ENCODE measurements at places on chromosomes 2 and 18.

DNA sequence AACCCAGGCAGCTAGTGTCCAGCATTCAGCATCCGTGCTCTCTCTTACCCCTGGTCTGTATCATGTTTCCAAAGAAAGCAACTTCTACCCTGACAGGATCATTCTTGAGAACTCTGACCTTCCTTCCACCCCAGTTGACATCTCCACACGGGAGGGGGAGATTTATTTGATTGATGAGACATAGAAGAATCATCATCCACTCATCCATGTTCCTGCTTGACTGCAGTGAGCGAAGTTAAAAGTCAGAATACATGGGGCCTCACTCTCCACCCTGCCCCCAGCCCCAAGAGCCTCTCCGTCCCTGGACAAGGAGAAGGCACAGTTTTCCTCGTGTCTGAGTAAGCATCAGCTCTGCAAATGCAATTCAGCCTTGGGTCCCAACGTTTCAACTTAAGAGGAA is 356.0 kb upstream of the TNP1 start:
- DNase-seq: no peak

GRCh38 chr2:112062894-112063293 is 7.8 kb downstream of the TMEM87B start:
- no peak for DNase-seq

DNA sequence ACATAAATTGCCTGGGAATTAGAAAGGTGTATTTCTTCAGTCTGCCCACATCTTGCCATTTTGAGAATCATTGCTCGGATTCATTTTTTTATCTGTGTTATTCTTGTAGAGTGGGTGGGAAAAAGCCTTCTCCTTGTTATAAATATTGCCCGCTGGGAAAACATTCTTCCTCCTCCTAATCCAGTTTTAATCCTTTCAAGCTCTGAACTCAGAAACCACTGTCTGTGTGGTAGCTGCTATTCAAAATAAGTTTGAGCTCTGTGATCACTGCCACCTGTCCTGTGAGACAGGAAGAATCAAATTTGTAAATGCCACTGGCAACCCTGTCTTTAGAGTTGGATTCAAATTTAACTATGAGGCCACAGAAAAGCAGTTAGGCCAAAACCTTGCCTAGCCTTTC is 1875.2 kb upstream of the PIK3C3 start:
- DNase-seq: no peak

- no peak for DNase-seq
Measured at GRCh38 chr2:233832414-233832813, 21.9 kb downstream of the HJURP start.

GRCh38 chr2:230762317-230762896 is 49.8 kb downstream of the CAB39 start:
- DNase-seq: no peak

DNA sequence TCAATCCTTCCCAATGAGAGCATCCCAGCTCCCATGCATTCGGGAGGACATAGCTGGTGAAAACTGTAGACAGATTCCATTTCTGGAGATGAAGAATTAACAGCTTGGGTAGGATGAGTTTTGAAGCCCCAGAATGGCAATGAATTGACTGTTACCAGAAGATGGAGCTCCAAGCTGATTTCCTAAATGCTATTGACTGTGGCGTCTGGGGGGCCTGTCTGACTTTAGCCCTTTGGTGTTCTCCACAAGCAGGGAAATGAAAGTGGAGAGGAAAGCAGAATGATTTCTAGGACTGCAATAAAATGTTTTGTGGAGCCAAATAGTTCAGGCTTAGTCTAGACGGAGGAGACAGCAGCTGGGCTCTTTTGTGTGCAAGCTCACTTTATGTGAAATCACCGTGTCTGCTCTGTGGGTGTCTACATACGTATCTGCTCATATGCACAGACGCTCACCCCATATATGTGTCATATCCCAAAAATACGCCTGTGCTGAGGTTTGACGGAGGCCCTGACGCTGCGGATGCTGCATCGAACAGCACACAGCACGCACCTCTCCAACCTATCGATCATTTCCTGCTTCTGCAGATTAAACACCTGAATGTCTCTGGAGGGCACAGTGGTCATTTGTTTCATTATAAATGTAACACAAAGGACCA is 166.4 kb upstream of the PXDN start:
- no peak for DNase-seq

GRCh38 chr18:49161627-49162026 is 210.9 kb upstream of the SMAD7 start:
- DNase-seq: no peak

DNA sequence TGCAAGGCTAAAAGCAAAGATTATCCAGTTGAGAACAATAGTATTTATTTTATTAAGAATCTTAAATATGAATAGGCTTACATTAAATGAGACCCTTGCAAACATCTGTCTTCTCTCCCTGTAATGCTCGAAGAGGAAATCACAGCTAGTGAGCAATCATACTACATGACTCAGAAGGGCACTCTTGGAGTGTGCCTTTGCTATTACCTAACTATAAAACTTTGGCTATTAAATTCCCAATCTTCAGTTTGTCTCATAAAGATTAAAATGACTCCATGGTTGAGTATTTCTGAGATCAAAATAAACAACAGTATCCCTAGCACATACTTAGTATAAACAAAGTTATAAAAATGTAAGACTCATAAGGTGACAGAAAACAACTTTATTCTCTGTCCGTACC is 296.9 kb downstream of the KCNJ3 start:
- DNase-seq: no peak

DNA sequence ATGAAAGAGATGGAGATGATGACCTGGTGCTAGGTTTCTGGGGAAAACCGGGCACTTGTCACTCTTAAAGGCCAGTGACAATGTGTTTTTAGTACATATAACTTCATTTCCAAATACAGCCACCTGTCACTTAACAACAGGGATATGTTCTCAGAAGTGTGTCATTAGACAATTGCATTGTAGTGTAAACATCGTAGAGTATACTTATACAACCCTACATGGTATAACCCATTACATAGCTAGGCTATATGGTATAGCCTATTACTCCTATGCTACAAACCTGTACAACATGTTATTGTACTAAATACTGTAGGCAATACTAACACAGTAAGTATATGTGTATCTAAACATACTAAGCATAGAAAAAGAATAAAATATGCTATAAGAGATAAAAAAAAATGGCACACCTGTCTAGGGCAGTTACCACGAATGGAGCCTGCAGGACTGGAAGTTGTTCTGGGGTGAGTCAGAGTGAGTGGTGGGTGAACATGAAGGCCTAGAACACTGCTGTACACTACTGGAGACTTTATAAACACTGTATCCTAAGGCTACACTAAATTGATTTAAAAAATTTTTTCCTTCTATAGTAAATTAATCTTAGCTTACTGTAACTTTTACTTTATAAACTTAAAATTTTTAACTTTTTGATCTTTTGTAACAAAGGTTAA is 123.2 kb downstream of the THADA start:
- DNase-seq: no peak

- no peak for DNase-seq
Measured at GRCh38 chr2:232354069-232354468, 24.5 kb upstream of the ALPP start.
